8988T (cell line): ENCODE measurements at places on chromosomes 6 and 20.

DNA sequence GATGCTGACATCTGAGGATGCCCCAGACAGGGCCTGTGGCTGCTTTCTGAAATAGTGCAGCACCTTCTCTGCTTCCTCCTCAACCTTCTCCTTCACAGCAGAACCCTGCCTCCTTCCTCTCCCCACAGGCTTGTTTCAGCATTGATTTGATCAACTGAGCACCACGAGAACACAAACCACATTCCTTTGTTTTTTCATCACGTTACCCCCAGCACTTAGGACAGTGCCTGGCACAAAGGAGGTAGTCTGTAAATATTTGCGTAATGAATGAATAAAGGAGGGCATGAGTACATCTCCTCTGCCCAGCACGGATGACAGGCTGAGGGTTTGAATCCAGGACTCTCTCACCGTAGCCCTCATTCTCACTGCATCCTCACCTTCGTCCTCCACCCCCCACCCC lies 21.3 kb upstream of the WFDC2 start:
- DNase-seq = no peak

DNA sequence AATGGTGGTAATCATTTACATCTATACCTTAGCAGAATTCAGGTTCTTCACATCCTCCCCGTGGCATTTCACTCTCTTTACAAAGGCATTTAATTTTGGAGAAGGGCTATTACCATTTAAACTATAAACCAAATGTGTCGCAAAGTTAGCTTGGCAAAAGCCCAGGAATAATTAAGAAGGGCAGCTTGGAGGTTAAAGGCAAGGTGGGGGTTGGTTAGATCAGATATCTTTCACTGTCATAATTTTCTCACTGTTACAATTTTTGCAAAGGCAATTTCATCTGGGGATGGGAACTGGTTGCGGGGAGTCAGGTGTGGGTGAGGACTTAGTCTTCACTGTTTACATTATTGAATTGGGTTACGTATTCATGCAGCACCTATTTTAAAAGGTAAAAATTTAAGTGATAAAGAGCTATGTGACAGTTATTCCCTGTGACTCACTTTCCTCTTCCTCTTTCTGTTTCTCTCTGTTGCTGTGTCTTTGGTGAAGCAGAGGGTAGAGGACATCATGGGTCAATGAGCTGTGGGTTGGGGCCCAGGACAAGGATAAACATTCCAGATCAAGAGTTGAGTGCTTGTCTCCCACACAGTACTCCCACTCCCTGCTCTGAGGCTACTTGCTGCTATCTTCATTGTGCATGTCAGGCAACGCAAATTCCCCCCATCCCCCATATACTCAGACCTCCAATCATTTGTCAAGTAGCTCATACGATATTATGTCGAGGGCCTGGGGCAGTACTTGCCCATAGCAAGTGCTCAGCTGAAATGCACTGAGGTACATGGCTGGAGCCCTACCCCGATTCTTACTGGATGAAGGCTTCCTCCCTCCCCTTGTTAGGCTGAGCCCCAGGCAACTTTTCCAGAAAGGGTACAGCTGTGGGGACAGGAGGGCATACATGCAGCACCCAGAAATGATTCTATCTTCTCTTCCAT lies 223.1 kb upstream of the MYLIP start:
- DNase-seq = no peak

DNA sequence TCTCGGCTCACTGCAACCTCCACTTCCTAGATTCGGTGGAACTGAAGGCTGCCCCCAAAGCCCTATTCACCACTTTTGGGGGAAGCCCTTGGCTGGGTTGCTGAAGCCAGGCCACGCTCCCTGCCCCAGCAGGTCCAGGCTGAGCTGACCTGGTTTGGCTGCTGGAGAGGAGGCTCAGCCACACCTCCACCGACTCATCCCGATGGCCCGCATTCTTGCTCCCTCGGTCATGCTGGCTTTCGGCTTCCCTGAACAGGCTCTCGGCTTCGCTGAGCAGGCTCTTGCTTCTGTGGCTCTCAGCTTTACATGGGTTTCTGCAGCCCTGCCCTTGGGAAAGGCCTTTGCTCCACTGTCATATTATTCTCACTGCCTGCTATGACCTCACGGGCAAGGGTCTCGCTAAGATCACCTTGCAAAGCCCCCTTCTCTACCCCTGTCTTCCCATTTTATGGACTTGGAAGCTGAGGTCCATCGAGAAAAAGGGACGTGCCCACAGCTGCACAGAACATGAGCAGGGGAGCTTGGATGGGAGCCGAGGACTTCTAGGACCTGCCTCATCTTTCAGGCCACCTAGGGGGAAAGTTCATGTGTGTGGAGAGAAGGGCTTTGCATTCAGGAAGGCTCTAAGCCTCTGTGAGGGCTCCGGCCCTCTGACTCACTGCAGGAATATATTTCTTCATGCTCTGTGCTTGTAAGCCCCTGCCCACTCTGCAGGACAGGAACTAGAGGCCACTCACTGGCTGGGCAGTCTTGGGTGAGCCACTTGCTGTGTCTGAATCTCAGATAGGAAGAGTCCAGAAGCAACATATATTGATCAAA lies 15.6 kb downstream of the ARHGAP40 start:
- peak; percentile 80 for DNase-seq

GRCh38 chr6:163764565-163764964 lies 350.0 kb downstream of the QKI start:
- DNase-seq = no peak

GRCh38 chr20:59441306-59441705 lies 140.9 kb downstream of the EDN3 start:
- DNase-seq = no peak

DNA sequence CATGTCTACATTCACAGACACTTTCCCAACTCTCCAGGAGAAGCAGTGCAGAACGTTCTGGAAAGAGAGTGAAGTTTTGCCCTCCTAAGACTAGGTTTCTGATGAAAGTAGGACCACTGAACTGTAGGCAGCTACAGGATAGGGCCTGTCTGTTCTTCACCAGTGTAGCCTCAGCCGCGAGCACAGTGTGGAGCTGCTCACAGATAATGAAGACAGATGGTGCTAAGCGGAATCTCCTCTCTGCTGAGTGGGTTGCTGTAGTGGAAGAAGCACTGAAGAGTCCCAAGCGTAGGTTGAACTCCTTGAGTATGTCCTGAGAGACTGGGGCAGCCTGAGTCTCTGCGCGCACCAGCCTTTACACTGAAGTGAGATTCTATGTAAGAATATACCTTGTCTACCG lies 170.2 kb downstream of the PACRG start:
- no peak for DNase-seq

DNA sequence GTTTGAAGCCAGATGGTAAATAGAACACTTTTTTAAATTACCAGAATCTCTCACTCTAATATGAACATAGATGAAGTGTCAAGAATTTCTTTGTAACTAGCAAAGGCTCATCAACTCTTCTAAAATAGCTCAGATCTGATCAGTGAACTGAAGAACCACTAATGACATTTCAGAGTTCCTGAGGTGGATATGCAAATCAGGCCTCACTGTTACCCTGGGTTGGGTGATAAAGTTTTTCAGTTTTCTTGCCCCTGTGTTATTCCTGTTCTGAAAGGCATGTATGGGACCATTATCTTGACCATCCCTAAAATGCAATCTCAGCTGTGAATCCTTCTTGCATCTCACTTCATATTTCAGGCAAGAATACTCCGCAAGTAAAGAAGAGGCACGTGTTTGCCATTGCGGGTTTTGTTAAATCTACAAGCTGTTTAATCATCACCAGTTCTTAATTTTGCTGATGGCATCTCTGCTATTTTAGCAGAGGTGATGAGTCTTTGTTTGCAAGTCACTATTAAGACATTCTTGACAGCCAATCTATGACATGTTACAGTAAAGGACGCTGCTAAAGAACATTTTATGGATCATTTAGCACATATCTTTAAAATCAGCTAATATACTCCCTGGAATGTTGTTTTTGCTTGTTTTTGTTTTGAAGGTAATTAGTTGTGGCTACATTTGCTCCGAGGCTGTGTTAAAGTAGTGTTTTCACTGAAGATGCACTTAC lies 47.9 kb downstream of the KHDC1L start:
- no peak for DNase-seq

DNA sequence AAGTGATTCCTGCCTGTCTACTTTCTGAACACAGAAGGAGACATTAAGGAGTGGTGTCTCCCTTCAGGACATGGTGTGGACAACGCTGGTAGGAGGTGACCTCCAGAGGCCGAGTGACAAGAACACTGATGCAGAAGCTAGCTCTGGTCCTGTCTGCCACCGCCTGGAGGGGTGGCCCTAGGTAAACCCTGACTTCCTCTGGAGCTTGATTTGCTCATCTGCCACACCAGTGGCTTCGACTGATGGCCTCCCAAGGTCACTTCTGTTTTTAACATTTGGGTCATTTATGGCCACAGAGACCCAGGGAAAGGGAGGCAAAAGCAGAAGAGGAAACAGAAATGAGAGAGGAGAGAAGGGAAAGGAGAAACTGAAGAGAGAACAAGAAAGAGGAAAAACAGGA lies 49.4 kb upstream of the SLC22A23 start:
- no peak for DNase-seq

- no peak for DNase-seq
Measured at GRCh38 chr20:62236766-62237513, 1.4 kb upstream of the OSBPL2 start.

DNA sequence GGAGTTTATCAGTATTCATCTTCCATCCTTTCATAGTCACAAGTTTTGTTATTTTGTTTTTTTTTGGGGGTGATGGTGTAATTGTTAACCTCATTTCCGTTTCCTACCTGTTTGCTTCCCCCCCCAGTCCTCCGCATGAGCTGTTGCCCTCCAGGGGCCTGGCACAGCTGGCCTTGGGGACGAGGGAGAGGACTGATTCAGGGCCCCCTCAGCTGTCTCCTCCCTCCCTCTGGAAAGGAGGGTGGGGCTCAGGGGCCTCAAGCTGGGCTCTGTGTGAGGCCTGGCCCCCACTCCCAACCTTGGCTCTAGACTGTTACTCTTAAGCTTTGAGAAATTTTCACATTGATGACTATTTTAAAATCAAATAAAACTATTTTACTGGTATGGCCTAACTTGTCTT lies 4.0 kb downstream of the LRRC73 start:
- no peak for DNase-seq

DNA sequence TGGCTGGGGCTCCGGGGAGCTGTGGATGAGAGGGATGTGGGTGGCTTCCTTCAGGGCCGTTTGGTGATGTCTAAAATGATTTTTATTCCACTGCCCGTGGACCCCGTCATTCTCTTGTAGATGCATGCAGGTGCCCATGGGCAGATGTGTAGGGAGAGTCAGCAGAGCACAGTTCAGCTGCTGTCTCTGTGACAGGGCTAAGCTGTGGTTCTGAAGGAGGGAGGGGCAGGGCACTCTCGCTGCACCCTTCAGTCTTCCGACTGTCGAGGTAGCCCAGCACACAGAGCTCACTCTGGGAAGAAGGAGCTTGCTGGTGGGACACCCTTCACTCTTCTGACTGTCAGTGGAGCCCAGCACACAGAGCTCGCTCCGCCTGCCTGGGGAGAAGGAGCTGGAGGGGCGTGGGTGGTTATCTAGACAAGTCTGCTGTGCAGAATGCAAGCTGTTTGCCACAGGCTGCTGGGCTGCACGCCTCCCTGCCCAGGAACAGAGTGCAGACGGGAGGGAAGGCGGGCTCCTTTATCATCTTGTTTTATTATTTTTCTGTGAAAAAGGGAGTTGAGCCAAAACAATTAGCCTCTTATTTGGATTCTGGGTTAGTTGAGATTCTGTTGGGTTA lies 28.4 kb upstream of the ADRM1 start:
- DNase-seq = no peak

DNA sequence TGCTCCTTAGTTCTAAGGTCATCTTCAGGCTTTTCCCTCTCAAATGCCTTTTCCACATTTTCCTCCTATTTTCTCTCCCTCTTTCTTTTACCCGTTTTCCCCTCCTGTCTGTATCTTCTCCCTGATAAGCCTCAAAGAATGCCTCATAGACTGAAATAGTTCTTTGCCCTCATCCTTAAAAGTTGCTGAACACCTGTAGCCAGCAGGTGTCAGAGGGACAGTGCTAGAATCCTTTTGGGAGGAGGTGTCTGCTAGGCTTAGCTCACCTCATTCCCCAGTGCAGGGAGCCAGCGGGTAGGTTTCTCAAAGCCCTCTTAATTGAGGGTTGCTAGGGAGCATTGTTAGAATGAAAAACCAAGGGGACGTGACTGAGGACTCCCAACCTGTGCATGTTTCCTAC lies 204.0 kb downstream of the TSHZ2 start:
- no peak for DNase-seq

DNA sequence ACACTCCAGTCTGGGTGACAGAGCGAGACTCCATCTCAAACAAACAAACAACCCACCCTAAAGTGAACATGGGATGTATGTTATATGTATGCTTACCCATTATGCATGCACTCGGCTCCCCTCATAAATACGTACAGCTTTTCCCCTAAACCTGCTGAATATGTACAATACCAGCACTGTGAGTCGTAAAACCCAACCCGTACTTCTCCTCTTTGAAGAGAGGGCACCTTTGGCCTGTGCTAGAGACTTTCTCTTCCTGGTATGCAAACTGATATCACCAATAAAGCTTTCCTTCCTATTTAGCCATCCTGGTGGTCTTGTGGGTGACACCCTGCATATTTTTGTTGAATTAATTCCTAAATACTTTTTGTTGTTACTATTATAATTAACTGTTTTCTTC lies 51.3 kb downstream of the VSTM2L start:
- DNase-seq = no peak

DNA sequence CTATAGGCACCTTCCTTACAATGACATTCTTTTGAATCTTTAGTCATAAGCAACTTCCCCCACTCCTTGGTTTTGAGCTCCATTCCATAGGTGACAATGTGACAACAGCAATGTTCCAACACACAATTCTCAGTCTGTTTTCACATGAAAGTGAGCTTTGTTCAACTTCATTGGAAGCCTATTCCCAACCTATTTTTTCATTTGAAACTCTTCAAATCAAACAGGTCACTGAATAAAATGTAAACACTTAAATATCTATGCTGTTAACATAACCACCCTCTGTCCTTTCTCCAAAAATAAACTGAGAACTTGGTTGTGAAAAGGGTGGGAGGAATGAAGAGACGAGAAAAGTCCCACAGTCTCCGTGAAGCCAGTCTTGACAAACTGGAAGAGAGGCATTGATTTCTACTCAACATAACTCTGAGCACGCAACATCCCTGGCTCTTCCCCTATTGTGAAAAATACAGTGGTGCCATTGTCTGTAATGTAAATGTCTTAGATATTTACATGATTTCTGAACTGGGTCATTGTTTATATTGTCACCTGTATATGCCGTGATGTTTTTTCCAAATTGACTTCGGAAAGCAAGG lies 343.1 kb downstream of the TFAP2A start:
- no peak for DNase-seq

GRCh38 chr6:85459224-85459901 lies 9.5 kb downstream of the NT5E start:
- DNase-seq = no peak

- DNase-seq = no peak
Measured at GRCh38 chr6:75170691-75171560, 34.9 kb downstream of the COL12A1 start.

DNA sequence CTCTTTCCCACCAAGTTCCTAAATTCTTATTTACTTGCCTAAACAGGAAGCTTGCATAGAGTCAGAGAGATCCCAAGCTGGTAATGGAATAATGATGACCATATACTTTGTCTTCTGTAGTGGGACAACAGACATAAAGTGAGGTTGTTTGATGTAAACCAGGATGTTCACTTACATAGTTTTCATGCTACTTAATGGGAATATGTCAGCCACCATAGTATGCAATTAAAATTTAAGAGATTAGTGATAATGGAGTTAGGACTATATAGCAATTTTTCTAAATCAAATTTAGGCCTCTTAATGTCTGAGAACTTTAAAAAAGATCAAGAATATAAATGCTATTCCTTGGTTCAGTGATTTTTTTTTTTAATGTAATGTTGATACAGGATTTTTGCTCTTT lies 180.6 kb downstream of the BCKDHB start:
- no peak for DNase-seq
